Thyroid gland (tissue), 4 donors: ENCODE measurements at places on chromosomes 16 and 17. TPM values are rescaled to one million over a fixed set of nuclear protein-coding genes. Genes with fewer than 3 reads are reported as not detected.
A peak's percentile ranks its signal among the peaks of the same experiment; 100 is the strongest.

The ITGAD gene
- not detected for total RNA-seq

GRCh38 chr17:73614256-73614655 is 30.0 kb downstream of the SDK2 start:
- H3K36me3 ChIP-seq = no peaks in the 10 kb centered on the region
- H3K27me3 ChIP-seq = no peaks in the 10 kb centered on the region
- H3K27ac ChIP-seq = no peak overlapping the region

The MGAT5B gene
- 7.4 TPM for total RNA-seq

The CDH13 gene
- 7.8 TPM for total RNA-seq

DNA sequence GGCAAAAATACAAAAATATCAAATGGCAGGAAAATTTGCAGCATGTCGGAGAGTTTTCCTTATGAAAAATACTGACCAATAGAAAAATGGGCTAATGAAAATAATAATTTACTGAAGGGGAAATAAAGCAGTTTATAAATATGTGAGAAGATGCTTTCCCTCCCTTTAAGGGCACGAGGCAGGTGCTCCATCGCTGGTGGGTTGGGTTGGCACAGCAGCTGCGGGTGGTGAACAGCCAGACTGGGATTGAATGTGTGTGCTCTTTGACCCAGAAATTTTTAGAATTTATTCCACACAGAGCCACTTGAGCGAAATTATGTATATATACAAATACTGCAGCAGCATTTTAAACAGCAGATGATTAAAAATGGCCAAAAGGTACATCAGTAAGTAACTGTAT is 109.1 kb upstream of the ZNF750 start:
- no peak for DNase-seq
- no peaks in the 10 kb centered on the region for H3K27me3 ChIP-seq
- no peaks in the 10 kb centered on the region for H3K4me1 ChIP-seq
- H3K4me3 ChIP-seq = no peak overlapping the region

GRCh38 chr17:71081666-71082065 is 912.3 kb downstream of the KCNJ2 start:
- H3K4me1 ChIP-seq = no peaks in the 10 kb centered on the region
- DNase-seq = no peak
- H3K36me3 ChIP-seq = no peaks in the 10 kb centered on the region
- no peak overlapping the region for H3K4me3 ChIP-seq
- H3K27me3 ChIP-seq = no peaks in the 10 kb centered on the region

The TBC1D26 gene
- 0.22 TPM for total RNA-seq

- H3K4me1 ChIP-seq = no peaks in the 10 kb centered on the region
- H3K27me3 ChIP-seq = no peaks in the 10 kb centered on the region
- no peak overlapping the region for H3K27ac ChIP-seq
- no peak overlapping the region for H3K4me3 ChIP-seq
These were observed 56.9 kb downstream of the NOS2 start for GRCh38 chr17:27743281-27743885.

The WFIKKN1 gene
- 0.88 TPM for total RNA-seq

The BAHCC1 gene
- 33.7 TPM for total RNA-seq

DNA sequence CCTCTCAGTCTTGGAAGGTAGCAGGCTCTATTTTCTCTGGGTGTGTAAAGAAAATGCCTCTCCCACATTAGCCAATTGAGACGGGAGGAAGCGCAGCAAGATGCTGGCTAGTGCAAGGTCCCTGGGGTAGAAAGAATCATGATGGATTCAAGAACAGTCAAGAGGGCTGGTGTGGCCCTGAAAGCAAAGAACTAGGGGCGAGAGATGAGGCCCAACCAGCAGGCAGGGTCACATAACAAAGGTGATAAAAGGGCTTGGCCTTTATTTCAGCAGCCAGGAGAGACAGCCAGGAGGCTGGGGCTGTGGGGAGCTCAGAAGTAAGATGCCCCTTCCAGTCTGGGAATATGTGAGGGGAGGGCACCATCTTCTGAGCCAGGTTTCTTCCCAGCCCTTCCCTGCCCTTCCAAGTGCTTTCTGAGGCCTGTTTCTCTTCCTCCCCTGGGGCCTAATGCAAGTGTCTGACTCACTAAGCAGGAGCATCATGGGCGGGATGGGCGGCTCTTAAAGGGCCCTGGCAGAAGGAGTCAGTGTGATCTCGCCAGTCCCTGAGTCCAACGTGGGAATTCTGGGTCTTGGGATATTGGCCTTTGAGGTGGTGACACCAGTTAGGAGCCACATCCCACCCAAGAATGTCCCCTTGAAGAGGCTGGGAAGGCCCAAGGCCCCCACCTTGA is 3.9 kb upstream of the NLRC5 start:
- H3K4me3 ChIP-seq = no peak overlapping the region
- no peaks in the 10 kb centered on the region for H3K27me3 ChIP-seq
- peak; percentile 30 for DNase-seq
- H3K27ac ChIP-seq = peak overlapping the region; percentile 46
- no peaks in the 10 kb centered on the region for H3K4me1 ChIP-seq

- no peaks in the 10 kb centered on the region for H3K27me3 ChIP-seq
- no peaks in the 10 kb centered on the region for H3K4me1 ChIP-seq
- no peaks in the 10 kb centered on the region for H3K36me3 ChIP-seq
These were observed 6.7 kb downstream of the SMTNL2 start for GRCh38 chr17:4590981-4591453.

The C16orf86 gene
- total RNA-seq = 8.7 TPM

The IL17C gene
- total RNA-seq = not detected

DNA sequence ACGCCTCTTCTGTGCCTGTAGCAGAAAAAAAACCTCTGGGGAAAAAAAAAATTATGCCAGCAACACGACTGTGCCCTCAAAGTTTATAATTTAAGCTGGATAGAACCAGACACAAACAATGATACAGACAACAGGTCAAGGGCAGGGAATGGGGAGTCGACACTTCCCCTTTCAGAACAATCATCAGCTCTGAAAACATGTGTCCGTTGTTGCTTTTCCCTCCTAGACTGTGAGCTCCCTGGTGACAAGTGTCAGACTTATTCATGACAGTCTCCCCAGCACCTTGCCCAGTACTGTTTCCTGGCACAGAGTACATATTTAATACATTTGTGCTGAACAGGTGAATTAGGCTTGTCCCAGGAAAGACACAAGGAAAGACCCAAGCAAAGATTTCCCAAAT is 178.3 kb downstream of the SOX9 start:
- no peaks in the 10 kb centered on the region for H3K27me3 ChIP-seq
- no peaks in the 10 kb centered on the region for H3K4me1 ChIP-seq
- no peaks in the 10 kb centered on the region for H3K36me3 ChIP-seq
- no peak for DNase-seq
- H3K4me3 ChIP-seq = no peak overlapping the region

The KRT34 gene
- not detected for total RNA-seq

The RPRML gene
- total RNA-seq = not detected

- H3K36me3 ChIP-seq = no peaks in the 10 kb centered on the region
- H3K27ac ChIP-seq = peak overlapping the region; percentile 79
- peak; percentile 94 for DNase-seq
- no peaks in the 10 kb centered on the region for H3K27me3 ChIP-seq
- H3K4me1 ChIP-seq = peaks cover 71% of the 10 kb centered on the region
These were observed 175.4 kb downstream of the SEC14L1 start for GRCh38 chr17:77316191-77316641.

The BICDL2 gene
- 17.8 TPM for total RNA-seq

DNA sequence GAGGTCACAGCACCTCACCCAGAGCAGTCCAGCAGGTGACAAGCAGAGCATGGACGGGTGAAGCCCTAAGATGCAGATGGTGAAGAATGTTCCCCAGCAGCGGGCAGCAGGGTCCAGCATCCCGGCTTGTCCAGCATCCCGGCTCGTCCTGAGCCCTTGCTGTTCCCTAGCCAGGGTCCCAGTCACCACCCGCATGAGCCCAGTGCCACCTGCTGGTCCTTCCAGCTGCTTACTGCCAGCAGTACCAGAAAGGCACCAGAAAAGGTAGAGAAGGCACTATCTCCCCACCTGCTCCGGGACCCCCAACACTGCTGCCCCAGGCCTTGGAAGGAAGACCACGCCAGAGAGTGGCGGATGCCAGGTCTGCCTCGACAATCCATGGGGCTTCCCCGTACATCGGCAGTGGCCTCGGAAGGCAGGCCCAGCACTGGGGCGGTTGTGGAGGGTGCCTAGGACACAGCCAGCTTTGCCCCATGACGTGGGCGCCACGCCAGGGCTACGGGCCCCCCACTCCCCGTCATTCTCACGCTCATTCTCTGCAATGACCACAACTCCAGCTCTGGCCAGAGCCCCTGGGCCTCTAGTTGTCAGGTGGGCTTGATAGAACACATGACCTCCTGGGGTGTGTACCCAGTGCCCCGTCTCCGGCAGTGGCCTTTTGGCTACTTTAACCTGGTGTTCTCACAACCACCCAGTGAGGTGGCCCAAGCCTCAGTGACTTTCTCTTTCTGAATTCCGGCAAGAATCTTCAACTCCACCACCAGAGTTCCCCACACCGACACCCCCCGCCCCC is 1.4 kb downstream of the CENPX start:
- H3K27me3 ChIP-seq = no peaks in the 10 kb centered on the region
- peaks cover 24% of the 10 kb centered on the region for H3K4me1 ChIP-seq
- H3K4me3 ChIP-seq = peak overlapping the region; percentile 95
- no peaks in the 10 kb centered on the region for H3K36me3 ChIP-seq
- H3K27ac ChIP-seq = no peak overlapping the region

- DNase-seq = peak; percentile 70
- H3K4me1 ChIP-seq = peaks cover 3% of the 10 kb centered on the region
- no peaks in the 10 kb centered on the region for H3K27me3 ChIP-seq
These were observed 106.4 kb downstream of the SLC39A11 start for GRCh38 chr17:72985882-72986720.

The TMEM114 gene
- not detected for total RNA-seq

DNA sequence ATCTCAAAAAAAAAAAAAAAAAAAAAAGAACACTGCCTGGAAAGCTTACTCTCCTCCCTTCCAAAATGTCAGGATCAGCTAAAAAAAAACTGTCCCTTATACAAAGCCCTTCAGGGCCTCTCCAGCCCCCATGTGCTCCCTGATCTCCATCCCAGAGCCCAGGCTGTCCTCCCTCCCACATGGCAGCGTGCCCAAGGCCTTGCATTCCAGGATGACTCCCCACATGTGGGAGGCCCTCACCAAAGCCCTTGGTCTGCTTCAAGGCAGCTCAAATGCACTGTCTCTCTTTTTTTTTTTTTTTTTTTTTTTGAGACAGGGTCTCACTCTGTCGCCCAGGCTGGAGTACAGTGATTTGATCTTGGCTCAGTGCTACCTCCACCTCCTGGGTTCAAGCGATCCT is 2.3 kb downstream of the FDXR start:
- no peak overlapping the region for H3K27ac ChIP-seq
- H3K4me1 ChIP-seq = peaks cover 7% of the 10 kb centered on the region
- DNase-seq = peak; percentile 42
- H3K27me3 ChIP-seq = no peaks in the 10 kb centered on the region

GRCh38 chr17:76528528-76529223 is 8.8 kb downstream of the CYGB start:
- H3K36me3 ChIP-seq = no peaks in the 10 kb centered on the region
- peak overlapping the region; percentile 89 for H3K27ac ChIP-seq
- peaks cover 24% of the 10 kb centered on the region for H3K4me1 ChIP-seq
- no peak overlapping the region for H3K4me3 ChIP-seq

- peak overlapping the region; percentile 46 for H3K27ac ChIP-seq
- no peaks in the 10 kb centered on the region for H3K27me3 ChIP-seq
- H3K4me1 ChIP-seq = peaks cover 16% of the 10 kb centered on the region
These were observed 174.9 kb upstream of the CIBAR2 start for GRCh38 chr16:85286951-85287814.

The SYT17 gene
- total RNA-seq = 8.0 TPM

The MRPL12 gene
- total RNA-seq = 56.4 TPM

DNA sequence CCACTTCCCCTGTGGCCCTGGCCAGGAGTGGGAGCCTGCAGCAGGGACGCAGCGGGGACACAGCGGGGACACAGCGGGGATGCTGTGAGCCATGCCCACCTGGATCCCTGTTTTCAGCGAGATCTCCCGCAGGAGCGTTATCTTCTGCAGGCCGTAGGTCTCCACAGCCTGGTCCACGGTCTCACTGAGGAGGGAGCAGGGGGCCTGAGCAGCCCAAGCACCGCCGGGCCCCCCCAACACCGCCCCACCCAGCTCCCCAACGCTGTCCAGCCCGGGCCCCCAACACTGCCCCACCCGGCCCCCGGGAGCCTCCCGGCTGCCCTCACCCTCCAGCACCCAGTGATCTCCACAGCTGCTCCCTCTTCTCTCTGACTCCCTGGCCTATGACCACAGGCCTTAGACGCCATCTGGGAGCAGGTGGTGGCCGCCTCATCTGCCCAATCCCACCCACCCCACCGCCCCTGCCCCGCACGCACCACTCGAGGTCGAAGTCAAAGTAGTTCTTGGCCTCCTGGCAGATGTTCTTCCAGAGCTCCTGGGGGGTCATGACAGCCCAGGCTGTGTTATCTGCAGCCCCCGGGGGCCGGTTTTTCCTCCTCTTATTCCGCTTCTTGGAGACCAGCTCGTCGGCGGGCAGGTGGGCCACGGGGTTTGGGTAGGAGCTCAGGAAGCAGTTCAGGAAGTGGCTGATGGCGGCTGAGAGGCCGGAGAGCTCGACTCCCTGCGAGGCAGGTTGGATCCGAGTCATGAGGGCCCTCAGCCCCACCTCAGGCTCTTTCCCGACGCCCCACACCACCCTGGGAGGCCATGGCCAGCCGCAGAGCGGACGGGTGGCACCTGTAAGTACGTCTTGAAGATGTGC is 17.0 kb downstream of the CLUH start:
- DNase-seq = no peak
- peaks cover 51% of the 10 kb centered on the region for H3K36me3 ChIP-seq
- H3K4me1 ChIP-seq = peaks cover 9% of the 10 kb centered on the region
- H3K27me3 ChIP-seq = no peaks in the 10 kb centered on the region
- H3K4me3 ChIP-seq = no peak overlapping the region

The ARL5C gene
- total RNA-seq = not detected

GRCh38 chr17:11245187-11245586 is 4.2 kb downstream of the SHISA6 start:
- no peaks in the 10 kb centered on the region for H3K4me1 ChIP-seq
- no peak for DNase-seq

- no peak overlapping the region for H3K27ac ChIP-seq
- no peak overlapping the region for H3K4me3 ChIP-seq
- H3K36me3 ChIP-seq = no peaks in the 10 kb centered on the region
These were observed 60.4 kb upstream of the IRX6 start for GRCh38 chr16:55263271-55264250.

- H3K4me1 ChIP-seq = no peaks in the 10 kb centered on the region
- H3K27me3 ChIP-seq = no peaks in the 10 kb centered on the region
- no peak for DNase-seq
- no peaks in the 10 kb centered on the region for H3K36me3 ChIP-seq
- H3K4me3 ChIP-seq = no peak overlapping the region
These were observed 722.3 kb downstream of the CDH8 start for GRCh38 chr16:61313931-61314330.

The CDH5 gene
- total RNA-seq = 62.8 TPM

- no peak for DNase-seq
- H3K27ac ChIP-seq = no peak overlapping the region
- H3K36me3 ChIP-seq = no peaks in the 10 kb centered on the region
- no peak overlapping the region for H3K4me3 ChIP-seq
- no peaks in the 10 kb centered on the region for H3K27me3 ChIP-seq
These were observed 31.0 kb upstream of the BHLHA9 start for GRCh38 chr17:1239210-1239609.

GRCh38 chr16:84312783-84313382 is 18.2 kb downstream of the WFDC1 start:
- H3K27me3 ChIP-seq = no peaks in the 10 kb centered on the region
- peak overlapping the region; percentile 17 for H3K4me3 ChIP-seq
- H3K36me3 ChIP-seq = no peaks in the 10 kb centered on the region
- DNase-seq = peak; percentile 84
- H3K4me1 ChIP-seq = no peaks in the 10 kb centered on the region

- peaks cover 29% of the 10 kb centered on the region for H3K4me1 ChIP-seq
- no peak overlapping the region for H3K4me3 ChIP-seq
These were observed 152.4 kb downstream of the ZNF423 start for GRCh38 chr16:49703483-49703882.
